ENCODE measurements at places on chromosomes 12 and 14.

GRCh38 chr14:24840204-24840893 lies 206.4 kb upstream of the GZMB start:
- no peak for DNase-seq

- DNase-seq = no peak
These were observed 211.6 kb upstream of the IGF1 start for GRCh38 chr12:102691773-102692555.

DNA sequence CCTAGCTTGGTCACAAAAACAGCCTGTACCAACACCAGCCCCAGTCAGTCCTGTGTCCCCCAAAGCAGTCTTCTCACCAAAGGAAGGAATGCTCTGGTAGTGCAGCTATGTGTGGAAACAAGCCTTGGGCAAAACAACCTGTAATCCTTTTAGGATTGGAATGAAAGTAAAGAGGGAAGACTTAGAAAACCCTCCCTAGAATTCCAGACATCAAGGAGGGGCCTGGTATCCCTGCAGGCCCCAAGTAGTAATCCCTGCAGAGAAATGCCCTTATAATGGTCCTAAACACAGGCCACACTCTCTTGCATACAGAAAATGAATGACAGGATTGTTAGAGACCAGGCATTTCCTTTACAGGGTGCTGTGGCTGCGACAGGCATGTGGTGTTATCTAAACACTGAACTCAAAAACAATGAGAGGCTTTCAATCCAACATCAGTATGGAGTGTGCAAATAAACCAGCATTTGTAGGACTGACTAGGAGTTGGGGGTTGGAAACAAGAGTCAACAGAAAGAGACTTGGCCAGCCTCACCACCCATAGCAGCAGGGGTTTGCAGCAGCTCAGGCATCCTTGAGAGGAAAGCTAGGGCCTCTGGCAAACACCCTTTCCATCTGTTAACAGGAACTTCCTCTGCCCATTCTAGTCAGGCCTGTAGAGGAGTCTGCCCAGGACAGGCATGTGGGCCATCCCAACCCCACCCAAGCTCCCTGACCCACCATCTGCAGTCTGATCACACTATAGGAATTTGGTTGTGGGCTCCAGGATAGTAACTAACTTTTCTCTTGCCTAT lies 59.1 kb downstream of the DCAF5 start:
- no peak for DNase-seq

GRCh38 chr12:13718271-13718670 lies 263.1 kb downstream of the GRIN2B start:
- DNase-seq = no peak

DNA sequence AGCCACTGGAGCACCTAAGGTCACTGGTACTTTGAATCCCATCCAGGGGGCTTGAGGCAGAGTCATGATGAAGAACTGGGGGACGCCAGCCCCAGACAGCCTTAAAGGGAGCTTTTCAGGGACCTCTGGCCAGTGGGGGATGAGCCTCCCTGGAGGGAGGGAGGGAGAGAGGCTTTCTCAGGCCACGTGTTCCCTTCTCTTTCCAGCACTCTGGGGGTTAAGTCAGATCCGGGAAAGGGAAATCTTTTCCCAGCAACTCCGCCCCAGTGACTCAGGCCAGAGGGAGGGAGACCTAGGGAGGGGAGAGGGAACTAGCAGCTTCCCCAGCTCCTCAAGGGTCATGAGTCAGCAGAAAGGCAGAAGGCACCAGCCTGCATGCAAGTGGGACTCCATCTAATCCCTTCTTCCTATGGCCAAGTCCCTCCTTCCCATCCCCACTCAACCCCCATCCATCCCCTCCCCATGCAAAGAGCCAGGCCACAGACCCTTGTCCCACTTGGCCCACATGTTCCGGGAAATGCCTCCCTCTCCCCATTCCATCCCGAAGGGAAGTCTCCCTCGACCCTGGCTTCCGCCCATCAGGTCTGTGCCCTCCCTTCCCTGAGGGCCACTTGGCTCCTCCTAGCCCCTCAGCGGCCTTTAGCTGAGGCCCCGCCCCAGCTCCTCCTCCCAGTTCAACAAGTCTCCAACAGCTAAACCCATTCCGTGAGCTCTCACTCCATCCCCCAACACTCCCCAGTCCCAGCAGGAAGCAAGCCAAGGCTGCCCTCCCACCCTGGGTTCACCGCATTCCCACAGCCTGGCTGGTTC lies 5.6 kb downstream of the TNFRSF1A start:
- no peak for DNase-seq

DNA sequence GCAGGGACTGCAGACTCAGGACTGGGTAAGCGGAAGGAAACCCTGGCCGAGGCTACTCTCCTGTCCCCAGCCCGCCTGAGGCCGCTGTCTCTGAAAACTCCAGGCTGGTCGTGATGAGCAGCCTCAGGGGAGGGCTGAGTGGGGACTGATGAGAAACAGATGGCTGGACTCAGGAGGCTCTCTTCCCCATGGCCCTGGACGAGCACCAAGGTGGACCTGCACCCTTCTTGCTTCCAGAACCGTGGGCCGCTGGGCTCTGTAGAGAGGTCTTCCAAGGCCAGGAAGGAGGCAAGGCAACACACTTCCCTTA lies 1.1 kb downstream of the TEX22 start:
- no peak for DNase-seq

DNA sequence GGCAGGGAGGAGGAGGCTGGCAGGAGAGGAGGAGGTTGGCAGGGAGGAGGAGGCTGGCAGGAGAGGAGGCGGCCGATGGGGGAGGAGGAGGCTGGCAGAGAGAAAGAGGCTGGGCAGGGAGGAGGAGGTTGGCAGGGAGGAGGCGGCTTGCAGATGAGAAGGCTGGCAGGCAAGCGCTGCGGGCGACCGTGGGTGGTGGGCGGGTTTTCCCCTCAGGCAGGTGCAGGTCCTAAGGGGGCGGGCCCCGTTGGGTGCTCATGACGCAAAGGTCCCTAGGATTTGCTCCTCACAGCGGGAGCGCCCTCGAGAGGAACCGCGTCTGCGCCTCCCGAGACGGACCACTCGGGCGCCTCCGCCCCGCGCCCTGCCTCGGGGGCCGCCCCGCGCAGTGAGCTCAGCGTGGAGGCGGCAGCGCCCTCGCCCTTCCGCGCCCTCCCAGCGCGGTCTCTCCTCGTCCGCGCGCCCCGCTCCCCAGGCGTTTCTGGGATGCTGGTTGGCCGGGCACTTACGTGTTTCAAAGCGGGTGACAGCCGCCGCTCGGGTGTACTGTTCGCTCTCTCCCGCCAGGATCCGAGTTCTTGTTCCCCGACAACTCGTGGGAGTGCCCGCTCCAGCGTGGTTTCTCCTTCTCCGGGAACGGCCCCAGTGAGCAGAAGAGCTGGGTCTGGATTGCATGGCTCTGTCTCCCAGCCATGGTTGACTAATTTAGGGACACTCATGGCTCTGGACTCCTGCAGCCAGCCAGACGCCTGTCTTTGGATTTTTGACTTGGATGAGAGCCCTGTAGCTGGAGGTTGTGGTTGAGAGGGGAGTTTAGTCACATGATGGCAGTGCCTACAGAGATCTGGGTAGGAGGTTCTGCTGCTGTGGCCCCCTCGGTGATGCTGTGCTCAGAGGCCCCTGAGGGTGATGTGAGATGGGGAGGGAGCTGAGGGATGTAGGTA lies 64.1 kb upstream of the PPP4R3A start:
- DNase-seq = peak; percentile 82

DNA sequence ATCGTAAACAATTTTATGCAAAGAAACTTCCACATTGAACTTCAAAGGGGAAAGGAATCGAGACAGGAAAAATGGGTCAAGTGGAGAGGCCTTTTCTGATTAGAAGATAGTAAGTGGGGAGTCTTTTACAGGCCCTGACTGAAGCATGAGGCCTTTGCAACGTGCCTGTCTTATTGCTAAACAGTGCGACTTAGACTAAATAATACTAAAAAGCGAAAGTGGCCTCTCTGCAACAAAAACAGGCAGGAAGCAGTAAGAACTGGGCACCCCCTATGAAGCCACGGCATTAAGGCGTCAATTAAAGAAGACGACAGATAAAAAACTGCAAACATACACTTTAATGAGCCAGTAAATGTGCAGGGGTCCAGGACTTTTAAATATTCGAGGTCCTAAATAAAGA lies 283.4 kb upstream of the GRIP1 start:
- DNase-seq = no peak

- no peak for DNase-seq
These were observed 16.5 kb downstream of the GMFB start for GRCh38 chr14:54472315-54472714.

GRCh38 chr12:105013892-105014291 lies 27.8 kb downstream of the NOPCHAP1 start:
- no peak for DNase-seq

DNA sequence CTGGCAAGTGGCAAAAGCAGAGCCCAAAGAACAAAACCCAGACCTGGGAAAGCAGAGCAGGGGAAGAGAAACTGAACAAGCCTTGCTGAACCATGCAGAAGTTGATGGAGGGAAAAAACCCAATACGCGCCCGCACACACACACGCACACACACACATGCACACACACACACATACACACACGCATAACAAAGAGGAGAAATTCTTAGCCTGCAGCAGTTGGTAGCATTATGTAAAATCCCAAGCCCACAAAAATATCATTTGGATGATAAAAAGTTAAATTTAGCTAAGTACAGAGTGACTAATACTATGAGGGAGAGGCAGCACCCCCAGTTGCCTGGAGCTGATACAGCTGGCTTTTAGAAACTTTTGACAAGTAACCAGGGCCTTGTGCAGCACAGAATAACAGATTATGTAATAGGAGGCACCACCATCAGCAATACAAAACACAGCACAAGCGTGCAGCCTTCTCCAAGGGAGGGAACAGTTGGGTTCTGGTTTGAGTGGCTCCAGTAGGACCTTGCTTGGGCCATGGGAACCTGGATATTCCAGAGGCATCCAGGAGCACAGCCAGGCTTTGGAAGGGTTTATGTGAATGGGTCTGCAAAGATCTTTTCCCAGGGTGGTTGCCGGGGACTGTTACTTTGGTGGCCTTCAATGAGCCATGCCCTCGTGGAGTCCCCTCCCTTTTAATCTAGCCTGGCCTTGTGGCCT lies 35.3 kb downstream of the PITPNM2 start:
- DNase-seq = no peak

DNA sequence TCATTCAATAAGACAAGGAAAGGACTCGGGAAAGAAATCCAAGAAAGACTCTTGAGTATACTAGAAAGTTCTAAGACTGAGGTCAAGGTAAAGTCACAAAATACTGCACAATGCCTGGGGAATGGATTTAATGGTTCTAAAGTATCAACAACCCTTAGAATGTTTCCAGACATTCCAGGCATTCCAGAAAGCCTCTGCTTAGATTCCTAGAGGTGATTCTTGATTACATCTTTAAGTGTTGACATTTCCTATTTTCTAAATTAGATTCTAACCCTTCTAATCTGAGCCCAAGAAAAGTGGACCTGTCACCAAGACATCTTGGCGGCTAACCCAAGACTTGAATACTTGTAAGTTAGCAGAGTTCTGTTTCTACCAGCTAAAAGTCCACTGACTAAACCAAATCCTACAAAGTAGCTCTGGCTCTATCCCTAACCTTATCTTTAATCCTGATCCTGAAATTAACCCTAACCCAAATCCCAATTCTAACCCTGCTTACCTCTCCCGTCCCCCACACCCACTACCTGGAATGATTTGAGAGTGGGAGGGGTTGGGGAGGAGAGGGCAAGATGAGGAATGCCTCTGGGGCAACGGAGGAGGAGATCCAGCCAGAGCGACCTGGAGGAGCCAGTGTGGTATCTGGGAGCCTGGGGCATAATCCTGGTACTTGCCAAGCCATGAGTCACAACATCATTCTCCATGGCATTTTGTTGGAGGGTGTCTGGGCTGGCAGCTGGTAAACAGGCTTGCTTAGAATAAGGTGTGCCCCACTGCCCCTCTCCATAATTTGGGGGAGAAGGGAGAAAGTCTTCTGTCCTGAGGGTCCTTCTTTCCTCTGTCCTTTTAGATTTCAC lies 93.4 kb upstream of the HOXC13 start:
- DNase-seq = no peak

DNA sequence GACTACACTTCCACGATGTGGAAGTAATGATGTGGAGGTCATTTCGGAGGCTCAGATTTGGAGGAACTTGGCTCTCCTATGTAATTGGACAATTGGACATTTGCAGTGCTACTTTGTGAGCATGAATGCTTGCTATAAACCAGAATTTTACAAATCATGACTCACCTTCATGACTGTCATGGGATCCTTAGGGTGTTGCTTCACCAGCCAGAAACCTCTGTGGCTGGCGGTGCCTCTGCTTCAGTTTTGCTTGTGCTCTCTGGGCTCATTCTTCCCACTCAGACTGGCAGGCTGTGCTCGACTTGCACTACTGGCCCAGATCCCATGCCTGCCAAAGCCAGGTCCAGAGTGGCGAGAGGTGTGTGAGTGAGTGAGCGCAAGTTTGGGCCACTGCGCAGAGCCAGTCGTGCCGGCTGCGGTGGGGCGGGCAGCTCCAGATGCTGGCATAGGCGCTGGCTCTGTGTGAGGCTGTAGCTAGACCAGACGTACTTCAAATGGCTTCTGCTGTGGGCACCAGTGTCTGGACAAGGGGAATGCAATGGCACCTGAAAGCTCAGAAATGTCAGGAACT lies 387.8 kb downstream of the AEBP2 start:
- DNase-seq = no peak

DNA sequence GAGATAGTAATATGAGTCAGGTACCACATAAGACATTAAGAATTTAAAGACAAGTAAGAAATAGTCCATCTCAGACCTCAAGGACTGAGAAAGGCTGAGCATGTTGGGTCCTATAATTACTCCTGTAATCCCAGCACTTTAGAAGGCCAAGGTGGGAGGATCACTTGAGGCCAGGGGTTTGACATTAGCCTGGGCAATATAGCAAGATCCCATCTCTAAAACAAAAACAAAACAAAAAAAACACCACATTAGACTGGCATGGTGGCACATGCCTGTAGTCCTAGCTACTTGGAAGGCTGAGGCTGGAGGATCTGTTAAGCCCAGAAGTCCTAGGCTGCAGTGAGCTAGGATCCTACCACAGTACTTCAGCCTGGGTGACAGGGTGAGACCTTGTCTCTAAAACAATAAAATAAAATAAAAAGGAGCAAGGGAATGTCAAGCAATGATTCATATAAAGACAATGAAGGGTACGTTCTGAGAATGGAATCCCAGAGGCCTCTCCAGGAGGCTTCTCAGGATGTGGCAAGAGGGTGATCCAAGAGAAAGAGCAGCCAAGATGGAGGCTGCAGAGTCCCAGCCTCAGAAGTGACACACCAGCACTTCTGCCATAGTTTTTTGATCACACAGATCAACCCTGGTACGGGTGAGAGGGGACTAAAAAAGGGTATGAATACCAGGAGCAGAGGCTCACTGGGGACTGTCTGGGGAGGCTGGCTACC lies 206.4 kb downstream of the CRADD start:
- no peak for DNase-seq

DNA sequence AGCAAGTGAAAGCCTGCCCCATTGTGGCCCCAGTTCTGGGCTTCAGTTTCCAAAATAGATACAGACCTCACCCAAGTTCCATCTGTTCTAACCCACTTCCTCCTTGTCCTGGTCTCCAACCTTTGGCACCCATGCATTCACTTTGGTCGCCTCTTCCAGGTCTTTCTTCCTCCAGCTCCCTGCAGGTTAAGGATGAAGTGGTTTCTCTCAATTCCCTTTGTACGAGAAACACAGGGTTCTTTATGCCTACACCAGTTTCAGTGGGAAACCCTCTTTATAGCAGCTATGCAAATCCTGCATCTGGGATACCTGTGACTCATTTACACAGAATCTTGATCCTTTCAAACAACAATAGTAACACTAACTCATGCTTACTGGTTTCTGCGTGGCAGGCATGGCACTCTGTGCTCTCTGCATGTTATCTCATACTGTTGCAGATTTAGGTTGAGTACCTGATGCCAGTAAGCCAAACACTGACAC lies 110.6 kb upstream of the AMIGO2 start:
- DNase-seq = no peak

GRCh38 chr12:114955414-114956014 lies 271.5 kb upstream of the TBX3 start:
- no peak for DNase-seq

- no peak for DNase-seq
These were observed 11.1 kb downstream of the PLBD2 start for GRCh38 chr12:113369391-113369985.
